Substantia nigra (tissue), 51 donors: ENCODE measurements at places on chromosomes 11 and 22.

GRCh38 chr11:69958308-69958707 lies 119.8 kb upstream of the ANO1 start:
- no peak for DNase-seq

DNA sequence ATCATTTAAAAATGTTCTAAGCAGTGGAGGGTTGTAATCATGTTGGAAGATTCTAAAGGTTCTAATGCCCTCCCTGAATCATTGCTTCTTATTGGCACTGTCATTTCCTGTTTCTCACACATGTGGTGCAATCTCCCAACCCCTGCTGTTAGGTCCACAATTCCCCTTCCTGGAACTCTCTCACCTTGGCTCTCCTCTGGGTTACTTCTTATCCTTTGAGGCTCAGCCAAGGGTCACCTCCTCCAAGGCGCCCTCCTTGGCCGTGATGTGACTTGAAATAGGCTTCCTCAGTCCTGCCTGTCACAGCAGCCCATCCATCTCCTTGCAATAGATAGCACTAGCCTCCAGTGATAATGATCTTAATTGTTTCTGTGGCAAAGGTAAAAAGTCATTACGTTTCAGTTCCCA lies 149.8 kb downstream of the TTC17 start:
- DNase-seq = no peak

DNA sequence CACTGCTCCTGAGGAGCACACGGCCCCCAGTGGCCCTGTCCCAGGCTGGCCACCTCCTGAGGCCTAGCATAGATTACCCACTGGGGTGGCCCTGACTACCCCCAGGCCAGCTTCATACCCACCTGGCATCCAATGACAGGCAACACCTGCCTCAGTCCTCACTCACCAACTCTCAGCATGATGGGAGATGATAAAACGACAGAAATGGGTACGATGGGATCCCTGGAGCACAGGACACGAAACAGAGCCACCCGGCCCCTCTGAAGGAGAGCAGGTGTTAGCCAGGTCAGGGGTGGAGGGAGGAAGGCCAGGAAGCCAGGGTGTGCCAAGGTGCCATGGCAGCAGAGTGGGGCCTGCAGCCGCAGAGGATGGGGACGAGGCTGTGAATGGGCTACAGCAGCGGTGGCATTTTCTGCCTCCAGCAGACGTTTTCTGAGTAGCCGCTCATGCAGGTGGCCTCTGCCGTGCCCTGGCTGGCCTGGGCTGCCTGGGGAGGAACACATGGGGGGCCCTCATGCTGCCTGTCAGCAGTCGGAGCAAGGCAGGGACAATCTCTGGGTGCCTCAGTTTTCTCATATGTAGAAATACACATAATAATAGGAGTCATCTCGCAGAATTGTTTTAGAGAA lies 50.2 kb upstream of the FGF3 start:
- no peak for DNase-seq

GRCh38 chr11:358129-358800 lies 11.0 kb upstream of the B4GALNT4 start:
- no peak for DNase-seq

DNA sequence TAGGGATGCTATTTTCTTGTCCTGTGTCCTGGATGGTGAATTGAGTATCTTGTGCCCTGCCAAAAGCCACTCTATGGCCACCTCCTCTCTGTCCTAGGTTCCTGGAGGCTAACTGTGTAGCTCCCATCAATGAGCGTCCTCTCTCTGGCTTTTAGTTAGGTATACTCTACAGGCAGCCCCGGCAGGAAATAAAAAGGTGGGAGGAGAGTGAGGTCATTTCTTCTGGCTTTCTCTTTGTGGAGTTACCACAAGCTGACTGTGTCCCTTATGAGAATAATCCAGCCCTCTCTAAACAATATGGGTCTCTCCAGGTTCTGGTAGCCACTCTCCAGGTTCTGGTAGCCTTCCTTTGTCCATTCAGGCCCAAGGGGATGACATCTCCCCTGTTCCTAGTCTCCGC lies 11.7 kb upstream of the ASPHD2 start:
- no peak for DNase-seq

DNA sequence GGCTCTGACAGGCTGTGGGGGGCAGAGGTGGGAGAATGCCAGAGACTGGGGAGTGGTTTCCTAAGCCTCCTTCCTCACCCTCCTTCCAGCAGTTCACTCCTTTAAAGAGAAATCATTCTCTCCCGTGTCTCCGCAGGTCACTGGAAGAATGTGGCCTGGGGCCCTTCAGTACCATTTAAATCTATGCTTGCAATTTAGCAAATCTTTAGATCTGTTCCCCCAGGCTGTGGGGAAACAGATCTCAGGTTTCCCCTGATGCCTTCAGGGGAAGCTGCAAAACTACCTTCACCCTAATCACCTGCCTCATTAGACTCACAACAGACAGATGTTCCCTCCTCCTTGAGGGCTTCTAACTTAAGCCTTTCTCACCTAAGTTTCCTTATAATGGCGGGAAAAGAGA lies 55.3 kb downstream of the KIRREL3 start:
- DNase-seq = no peak

DNA sequence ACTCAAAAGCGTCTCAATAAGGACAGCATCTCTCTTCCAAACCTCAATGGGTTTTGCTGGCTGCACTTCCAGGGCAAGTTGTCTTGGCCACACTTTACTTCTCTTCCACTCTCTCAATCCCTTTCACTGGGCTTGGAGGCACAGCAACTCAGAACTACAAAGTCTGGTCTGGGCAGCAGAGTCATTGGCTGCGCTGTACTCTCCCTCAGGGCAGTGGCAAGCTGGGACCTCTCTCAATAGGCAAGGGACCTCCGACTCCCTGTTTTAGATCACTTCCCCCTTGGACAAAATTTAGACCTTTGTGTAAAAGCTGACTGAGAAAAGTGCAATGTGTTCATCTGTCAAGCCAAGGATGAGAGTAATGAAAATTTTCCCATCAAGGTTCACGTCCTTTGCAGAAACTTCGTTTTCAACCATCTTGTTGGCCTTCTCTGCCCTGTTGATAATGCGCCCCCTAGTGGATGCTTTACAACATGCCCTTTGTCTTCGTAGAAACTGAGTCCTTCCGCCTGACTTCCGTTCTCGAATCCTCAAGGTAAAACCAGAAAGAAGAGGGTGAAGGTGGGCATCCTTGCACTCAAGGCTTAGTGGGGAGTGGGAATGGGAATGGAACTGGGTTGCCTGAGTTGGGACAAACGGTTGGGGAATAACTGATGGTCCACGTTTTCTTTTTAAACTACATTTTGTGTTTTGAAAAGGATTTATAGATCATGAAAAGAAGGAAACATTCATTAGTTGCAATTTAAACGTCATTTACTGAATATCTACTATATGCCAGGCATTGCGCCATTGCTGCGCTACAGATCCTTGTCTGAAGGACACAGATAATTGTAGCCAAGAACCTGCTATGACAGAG lies 99.1 kb downstream of the CD44 start:
- peak; percentile 51 for DNase-seq

- DNase-seq = no peak
Observed at GRCh38 chr11:73931951-73932350, 18.9 kb upstream of the DNAJB13 start.

- DNase-seq = no peak
Observed at GRCh38 chr22:41198027-41198580, 7.0 kb upstream of the L3MBTL2 start.

DNA sequence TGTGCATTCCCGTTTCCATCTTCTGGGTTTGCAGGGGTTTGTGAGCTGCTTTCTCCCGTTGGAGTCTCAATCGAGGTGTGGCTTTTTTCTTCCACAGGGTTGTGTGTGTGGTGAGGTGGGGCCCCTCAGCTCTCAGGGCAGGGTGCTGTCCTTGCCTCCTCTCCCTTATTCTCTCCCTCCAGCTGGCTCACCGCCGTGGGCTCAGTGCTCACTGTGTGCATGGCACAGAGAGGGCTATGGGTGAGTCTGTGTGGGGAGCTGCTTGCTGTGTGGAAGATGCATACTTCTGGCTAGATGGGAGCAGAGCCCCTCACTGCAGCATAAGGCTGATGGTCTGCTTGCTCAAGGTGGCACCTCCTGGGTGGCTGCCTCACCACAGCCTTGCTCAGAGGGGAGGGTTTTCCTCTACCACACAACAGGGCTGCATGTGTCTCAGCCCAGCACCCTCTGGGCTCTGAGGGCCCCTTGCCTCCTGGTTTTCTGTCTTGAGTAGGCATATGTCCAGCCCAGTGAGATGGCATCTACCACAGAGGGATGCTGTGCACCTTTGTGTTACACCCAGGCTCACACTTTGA lies 203.1 kb upstream of the B3GAT1 start:
- no peak for DNase-seq
